Fibroblast of skin of right quadriceps (primary cell): ENCODE measurements at places on chromosomes 16 and 17.

DNA sequence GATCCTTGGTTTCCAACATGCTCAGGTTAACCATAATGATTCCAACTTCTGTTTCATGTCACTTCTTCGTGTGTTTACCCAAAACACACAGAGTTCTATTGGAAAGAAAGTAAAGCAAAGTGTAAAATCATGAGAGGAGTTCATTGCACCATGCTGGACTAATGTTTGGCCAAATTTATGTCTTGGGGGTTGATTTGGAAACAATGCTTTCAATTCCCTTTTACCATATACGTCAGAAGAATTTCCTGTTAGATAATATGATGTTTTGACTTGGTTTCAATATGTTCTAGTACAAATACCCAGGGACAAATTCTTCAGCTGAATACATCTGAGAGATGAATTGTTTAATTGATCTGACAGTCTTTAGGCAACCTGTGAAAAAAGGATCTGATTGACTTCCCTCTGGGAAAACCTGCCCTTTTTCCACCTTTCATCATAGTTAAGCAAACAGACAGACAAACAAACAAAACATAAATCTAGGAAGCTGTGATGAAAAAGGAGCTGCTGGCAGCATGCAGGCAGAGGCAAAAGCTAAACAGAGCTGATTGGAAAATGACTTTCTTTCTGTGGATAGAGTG lies 26.0 kb upstream of the MPHOSPH6 start:
- DNase-seq: no peak

DNA sequence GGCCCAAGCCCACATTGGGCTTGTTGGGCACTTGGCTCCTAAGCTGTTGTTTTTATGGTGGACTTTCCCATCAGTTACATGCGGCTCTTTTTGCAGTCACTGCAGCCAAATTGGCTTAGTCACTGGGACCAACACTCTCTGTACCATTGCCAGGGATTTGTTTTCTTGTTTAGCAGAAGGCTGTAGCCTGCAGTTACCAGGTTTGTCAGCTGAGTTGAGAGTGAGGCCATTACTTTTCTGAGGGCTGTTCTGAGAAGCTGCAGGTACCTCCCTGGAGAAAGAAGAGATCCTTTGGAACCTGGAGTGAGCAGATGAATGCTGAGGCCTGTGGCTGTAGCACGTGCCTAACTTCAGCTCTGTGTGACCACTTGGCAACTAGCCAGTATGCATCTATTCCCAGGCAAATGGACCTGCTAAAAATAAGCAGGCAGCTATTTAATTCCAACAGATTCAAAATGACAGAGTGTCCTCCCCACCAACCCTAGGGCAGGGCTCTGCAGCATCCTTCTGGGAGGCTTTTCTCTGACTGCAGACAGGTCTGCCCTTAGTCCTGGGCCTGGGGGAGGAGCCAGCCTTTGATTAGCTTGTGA lies 12.9 kb downstream of the AKAP1 start:
- peak; percentile 27 for DNase-seq

DNA sequence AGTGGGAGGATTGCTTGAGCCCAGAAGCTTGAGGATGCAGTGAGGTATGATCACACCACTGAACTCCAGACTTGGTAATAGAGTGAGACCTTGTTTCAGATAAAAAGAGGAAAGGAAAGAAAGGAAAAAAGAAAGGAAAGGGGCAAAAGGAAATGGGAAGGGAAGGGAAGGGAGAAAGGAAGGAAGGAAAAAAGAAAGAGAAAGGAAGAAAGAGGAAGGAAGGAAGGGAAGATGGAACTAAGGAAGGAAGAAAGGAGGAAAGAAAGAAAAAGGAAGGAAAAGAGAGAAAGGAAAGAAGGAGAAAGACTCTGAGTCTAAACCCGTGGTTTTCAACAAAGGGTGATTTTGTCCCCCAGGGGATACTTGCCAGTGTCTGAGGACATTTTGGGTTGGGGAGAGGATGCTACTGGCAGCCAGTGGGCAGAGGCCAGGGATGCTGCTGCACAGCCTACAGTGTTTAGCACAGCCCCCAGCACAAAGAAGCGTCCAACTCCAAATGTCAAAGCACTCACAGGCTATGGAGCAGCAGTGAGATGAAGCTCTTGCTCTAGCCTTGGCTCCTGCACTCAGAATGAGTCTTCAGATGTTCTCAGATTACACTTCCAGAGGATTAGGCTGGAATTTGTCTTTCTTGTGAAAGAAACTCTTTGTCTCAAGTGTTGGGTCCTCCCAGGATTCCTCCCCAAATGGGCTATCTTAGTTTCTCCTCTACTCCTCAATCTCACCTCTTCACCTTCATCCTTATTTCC lies 64.2 kb downstream of the BMERB1 start:
- peak; percentile 77 for DNase-seq

DNA sequence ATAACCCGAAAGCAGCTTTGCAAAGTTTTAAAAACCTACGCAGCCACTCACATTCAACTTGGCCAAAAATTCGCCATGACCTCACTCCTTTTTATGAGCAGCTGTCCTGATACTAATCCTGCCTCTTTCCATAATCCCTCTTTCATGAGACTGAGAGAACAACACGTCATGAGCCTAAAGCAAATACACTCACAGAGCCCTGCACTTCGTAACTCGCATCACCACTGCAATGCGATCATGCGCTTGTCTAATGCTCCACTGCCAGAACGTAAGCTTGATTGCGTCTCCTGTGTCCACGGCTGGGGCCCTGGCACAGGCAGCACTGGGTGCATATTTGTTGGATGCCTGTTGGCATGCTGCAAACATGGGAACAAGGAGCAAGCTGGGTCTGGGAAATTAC lies 36.2 kb downstream of the CDRT4 start:
- DNase-seq: no peak

DNA sequence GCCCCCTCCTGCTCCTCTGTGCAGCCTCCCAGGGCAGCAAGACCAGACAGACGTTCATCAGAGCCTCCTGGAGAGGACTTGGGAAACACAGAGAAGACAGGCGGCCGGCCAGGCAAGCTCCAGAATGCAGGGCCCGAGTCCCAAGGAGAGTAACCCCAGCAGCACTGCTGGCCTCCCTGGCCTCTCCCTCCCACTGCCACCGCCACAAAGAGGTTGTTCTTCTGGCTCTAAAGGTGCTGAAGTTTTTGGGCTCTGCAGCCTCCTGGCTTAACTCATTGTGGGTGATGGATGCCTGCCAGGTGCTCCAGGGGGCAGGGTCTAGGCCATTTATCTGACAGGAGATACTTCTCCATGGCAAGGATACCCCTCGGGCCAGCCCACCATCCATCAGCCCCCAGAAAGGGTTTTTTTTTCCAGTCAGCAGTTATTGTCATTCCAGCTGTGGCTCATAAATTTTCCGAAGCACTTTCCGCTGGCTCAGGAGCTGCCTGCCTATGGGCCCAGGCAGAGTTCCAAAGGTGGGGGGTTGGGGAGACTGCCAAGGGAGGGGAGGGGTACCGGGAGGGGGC lies 32.0 kb upstream of the MRPS23 start:
- no peak for DNase-seq

GRCh38 chr16:2278956-2279800 lies 11.3 kb upstream of the RNPS1 start:
- DNase-seq: no peak

GRCh38 chr16:73482310-73482709 lies 434.4 kb upstream of the ZFHX3 start:
- no peak for DNase-seq

GRCh38 chr17:3026125-3026855 lies 37.1 kb downstream of the OR1D5 start:
- no peak for DNase-seq

DNA sequence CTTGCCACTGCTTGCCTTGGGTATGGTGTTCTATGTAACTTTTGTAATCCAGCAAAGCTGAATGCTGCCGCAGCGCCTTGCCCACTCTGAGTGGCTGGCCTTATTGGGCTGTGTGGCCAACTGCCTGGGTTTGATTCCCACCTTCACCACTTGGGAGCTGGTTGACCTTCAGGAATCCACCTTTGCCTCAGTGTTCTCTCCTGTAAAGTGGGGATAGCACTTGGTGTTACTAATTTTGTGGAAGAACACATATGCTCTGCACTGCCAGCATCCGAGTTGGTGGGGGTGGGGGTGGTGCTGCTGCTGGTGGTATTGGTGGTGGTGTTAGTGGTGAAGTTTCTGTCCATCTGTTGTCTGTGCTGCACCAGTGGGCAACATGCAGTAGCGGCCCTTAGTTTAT lies 32.8 kb downstream of the AKAP1 start:
- no peak for DNase-seq

- peak; percentile 86 for DNase-seq
These were observed at the start of gene RHOT1 for GRCh38 chr17:32142038-32142856. RHOT1 (plus strand) TSS chr17:32142502; CDS start chr17:32142693, 191 bp downstream.

DNA sequence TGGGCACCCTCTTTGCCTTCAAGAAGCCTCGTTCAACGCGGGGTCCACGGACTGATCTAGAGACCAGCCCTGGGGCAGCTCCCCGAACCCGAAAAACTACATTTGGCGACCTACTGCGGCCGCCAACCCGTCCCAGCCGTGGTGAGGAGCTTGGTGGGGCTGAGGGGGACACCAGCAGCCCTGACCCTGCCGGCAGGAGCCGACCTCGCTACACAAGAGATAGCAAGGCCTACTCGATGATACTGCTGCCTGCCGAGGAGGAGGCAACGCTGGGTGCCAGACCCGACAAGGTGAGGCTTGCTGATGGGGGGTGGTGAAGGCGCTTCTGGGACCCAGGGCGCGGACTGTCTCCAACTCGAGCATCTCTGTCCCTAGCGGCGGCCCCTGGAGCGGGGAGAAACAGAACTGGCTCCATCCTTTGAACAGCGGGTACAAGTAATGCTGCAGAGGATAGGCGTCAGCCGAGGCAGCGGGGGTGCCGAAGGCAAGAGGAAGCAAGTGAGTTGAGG lies 5.6 kb downstream of the ACD start:
- DNase-seq: no peak

GRCh38 chr16:12903407-12904328 lies 2.3 kb downstream of the SHISA9 start:
- DNase-seq: no peak

DNA sequence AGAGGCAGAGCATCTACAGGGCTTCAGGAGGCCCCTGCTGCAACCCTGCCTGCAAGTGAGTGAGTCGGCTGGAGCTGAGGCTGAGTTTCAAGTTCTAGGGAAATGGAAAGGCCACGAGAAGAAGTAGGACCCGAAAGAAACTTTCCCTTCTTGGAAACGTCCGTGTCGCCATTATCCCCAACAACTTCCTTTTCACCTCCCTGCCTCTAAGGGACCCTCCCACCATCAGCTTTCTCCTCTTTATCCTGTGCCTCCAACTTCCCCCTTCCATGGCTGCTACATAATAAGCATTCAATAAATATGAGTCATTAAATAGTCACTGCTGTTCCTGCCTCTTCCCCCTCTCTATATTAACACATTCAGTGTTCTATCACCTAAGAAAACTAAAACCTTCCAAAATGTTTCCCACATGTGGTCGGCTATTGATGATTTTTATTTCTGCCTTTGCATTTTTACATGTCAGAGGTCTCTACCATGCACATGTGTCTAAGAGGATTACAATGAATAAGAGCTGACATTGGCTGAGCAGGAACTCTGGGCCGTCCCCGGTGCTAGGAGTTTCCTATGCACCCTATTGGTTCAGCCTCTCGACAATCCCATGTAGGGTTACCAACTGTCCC lies 115.9 kb upstream of the TNRC6C start:
- peak; percentile 80 for DNase-seq

GRCh38 chr16:79639576-79640311 lies 39.2 kb upstream of the MAF start:
- DNase-seq: no peak

- DNase-seq: no peak
These were observed 9.8 kb downstream of the FASN start for GRCh38 chr17:82087961-82088837.

DNA sequence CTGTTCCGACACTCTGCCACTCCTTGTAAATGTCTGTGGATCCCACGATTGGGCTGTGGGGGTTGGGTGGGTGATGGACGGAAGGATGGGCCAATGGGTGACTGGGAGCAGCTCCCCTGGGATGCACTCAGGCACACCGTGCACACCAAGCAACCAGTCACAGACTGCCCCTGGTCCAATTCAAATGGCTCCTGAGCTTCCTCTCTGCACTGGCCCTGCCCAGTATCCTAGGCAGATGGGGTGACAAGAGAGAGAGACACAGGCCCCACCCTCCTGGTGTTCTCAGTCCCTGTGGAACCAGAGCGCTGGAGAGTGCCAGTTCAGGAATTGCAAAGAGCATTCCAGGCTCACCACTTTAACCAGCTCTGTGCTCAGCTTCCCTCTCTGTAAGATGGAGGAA lies 32.8 kb downstream of the BEAN1 start:
- no peak for DNase-seq

GRCh38 chr17:77501101-77501566 lies 360.4 kb downstream of the SEC14L1 start:
- DNase-seq: no peak

DNA sequence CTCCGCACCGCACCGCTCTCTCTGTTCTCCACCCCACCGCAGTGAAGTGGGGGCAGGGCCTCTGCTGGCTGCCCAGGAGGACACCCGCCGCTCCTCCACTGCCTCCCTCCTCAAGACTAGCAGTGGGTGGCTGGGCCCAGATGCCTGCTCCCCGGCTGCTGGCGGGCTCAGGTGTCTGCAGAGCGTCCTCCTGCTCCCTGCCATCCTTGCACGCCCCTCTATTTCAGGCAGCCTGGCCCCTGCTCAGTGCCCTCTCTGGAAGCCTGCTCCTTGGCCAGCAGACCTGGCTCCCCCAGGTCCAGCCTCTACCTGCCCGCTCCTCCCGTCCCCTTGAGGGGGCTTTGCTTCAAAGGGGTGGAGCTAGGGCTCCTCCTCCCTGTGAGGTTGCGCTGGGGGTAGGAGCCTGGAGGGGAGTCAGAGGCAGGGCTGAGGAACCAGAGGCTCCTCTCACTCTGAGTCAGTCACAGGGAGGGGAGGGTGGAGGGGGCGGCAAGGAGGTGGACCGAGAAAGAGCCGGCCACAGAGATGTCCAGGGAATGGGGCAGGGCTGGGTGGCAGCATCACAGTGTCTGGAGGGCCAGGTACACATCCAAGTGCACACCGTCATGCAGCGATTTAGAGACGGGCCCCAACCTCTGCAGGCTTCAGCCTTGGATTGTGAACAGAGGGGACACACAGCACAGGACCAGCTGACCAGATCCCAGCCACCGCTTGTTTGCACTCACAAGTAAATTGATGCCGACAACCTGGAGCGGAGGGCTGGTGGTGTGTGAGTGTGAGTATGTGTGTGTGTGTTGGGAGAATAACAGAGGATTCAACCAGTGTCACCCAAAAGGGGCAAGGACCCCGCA lies 9.8 kb upstream of the TMEM92 start:
- DNase-seq: peak; percentile 56

DNA sequence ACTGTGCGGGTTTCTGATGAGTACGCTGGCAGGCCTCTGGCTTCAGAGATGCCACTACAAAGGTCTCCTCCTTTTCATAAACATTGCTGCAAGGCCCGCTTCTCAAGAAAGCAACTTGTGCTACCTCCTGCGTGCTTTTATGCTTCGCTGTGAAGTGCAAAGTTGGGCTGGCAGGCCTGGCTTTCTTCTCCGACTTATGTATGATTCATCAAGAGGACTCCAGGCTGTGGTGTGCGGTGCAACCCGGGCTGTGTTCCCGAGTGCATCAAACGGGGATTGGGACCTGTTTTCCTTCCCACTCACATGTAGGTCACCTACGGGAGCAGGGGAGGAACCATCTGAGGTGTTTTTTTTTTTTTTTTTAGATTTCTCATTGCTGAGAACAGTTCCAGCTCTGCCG lies 534.1 kb downstream of the WWOX start:
- no peak for DNase-seq
